Colonic mucosa (tissue), 4 donors: ENCODE measurements at places on chromosomes 7 and 10. TPM values are rescaled to one million over a fixed set of nuclear protein-coding genes. Genes with fewer than 3 reads are reported as not detected.
A peak's percentile ranks its signal among the peaks of the same experiment; 100 is the strongest.

FAM241B gene
- total RNA-seq: 4.5 TPM

SDK1 gene
- 2.6 TPM for total RNA-seq

MKX gene
- total RNA-seq: 0.10 TPM

AEBP1 gene
- total RNA-seq: 30.4 TPM

ERVW-1 gene
- total RNA-seq: not detected

TMEM270 gene
- not detected for total RNA-seq

PTPRZ1 gene
- total RNA-seq: 0.35 TPM

CH25H gene
- total RNA-seq: 1.7 TPM

SEMA3D gene
- 2.6 TPM for total RNA-seq

- no peak for DNase-seq
- H3K4me3 ChIP-seq: no peak overlapping the region
- H3K36me3 ChIP-seq: peaks cover 32% of the 10 kb centered on the region
- no peaks in the 10 kb centered on the region for H3K27me3 ChIP-seq
Observed at GRCh38 chr7:100091411-100092181, 2.8 kb downstream of the COPS6 start.

GRCh38 chr7:120677535-120677934, 180.4 kb downstream of the TSPAN12 start:
- no peak for DNase-seq
- no peaks in the 10 kb centered on the region for H3K27me3 ChIP-seq
- H3K36me3 ChIP-seq: no peaks in the 10 kb centered on the region
- H3K4me1 ChIP-seq: no peaks in the 10 kb centered on the region
- H3K4me3 ChIP-seq: no peak overlapping the region

DNA sequence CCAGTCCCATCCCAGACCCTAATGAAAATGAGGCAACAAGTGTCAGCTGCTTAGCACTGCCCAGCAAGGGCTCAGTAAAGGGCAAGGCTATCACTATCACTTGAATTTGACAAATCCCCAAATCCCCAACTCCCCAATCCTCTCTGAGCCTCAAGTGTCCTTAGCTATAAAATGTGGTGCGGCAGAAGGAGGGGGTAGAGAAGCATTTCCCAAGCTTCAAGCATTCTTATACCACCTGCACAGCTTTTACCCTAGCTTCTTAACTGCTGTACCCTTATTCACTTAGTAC, 41.6 kb downstream of the XPNPEP1 start:
- no peak overlapping the region for H3K4me3 ChIP-seq
- H3K4me1 ChIP-seq: no peaks in the 10 kb centered on the region
- no peak for DNase-seq

- no peak overlapping the region for H3K27ac ChIP-seq
- H3K4me1 ChIP-seq: no peaks in the 10 kb centered on the region
- H3K36me3 ChIP-seq: no peaks in the 10 kb centered on the region
- H3K27me3 ChIP-seq: no peaks in the 10 kb centered on the region
- H3K4me3 ChIP-seq: no peak overlapping the region
Observed at GRCh38 chr7:126436213-126436868, 816.4 kb downstream of the GRM8 start.

DNA sequence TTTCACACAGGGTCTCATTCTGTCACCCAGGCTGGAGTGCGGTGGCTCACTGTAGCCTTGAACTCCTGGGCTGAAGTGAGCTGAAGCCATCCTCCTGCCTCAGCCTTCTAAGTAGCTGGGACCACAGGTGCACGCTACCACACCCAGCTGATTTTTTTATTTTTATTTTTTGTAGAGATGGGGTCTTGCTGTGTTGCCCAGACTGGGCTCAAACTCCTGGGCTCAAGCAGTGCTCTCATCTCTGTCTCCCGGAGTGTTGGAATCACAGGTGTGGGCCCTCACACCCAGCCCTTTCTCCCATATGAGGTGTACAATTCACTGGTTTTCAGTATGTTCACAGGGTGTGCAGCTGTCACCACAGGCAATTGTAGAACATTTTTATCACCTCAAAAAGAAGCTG, 5.2 kb downstream of the INPP5A start:
- H3K27me3 ChIP-seq: no peaks in the 10 kb centered on the region
- no peak overlapping the region for H3K4me3 ChIP-seq
- H3K4me1 ChIP-seq: peaks cover 7% of the 10 kb centered on the region

GRCh38 chr10:15262036-15262713, 93.7 kb upstream of the NMT2 start:
- no peak overlapping the region for H3K27ac ChIP-seq
- no peaks in the 10 kb centered on the region for H3K4me1 ChIP-seq
- DNase-seq: peak; percentile 39
- H3K4me3 ChIP-seq: no peak overlapping the region

DNA sequence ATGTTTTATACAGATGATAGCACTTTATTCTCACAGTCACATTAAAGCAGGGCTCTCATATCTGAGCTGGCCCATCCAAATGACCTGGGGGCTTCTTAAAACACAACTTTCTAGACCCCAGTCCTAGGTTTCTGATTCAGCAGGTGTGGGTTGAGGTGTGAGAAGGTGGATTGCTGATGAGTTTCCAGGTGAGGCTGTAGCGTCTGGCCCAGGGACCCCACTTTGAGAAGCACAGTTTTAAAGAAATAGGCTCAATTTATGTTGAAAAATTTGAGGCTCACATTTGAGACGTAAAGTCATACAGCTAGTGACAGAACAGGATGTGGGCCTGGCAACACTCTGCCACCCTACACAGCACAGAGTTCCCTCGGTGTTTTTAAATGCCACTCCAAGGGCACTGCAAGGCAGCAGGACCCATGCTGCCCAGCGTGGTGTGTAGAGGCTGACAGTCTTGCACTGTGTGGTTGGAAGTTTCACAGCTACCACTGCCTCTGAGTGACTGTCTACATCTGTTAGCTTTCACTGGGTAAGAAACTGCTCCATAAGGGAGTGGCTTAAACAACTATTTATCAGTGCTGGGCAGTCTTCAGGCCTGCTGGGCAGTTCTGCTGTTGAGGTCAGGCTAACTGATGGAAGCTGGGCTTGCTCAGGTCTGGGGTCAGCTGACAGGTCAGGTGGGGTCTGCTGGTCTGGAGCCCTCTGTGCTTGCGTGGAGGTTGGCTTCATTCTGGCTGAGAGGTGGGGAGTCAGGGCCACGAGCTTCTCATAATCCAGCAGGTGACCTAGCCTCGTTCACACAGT, 319.7 kb downstream of the CXCL12 start:
- H3K27ac ChIP-seq: no peak overlapping the region
- no peak for DNase-seq
- no peak overlapping the region for H3K4me3 ChIP-seq
- H3K4me1 ChIP-seq: no peaks in the 10 kb centered on the region
- H3K36me3 ChIP-seq: no peaks in the 10 kb centered on the region
- H3K27me3 ChIP-seq: no peaks in the 10 kb centered on the region

- no peak for DNase-seq
- H3K27me3 ChIP-seq: no peaks in the 10 kb centered on the region
- no peak overlapping the region for H3K27ac ChIP-seq
- no peak overlapping the region for H3K4me3 ChIP-seq
Observed at GRCh38 chr10:35691522-35692236, 49.6 kb upstream of the FZD8 start.

- H3K36me3 ChIP-seq: no peaks in the 10 kb centered on the region
- no peak overlapping the region for H3K4me3 ChIP-seq
- H3K4me1 ChIP-seq: no peaks in the 10 kb centered on the region
- no peaks in the 10 kb centered on the region for H3K27me3 ChIP-seq
- H3K27ac ChIP-seq: no peak overlapping the region
Observed at GRCh38 chr7:113320419-113320818, 202.1 kb upstream of the SMIM30 start.

- no peaks in the 10 kb centered on the region for H3K4me1 ChIP-seq
- no peak overlapping the region for H3K27ac ChIP-seq
- DNase-seq: no peak
Observed at GRCh38 chr7:33916357-33917081, 11.2 kb downstream of the BMPER start.

DNA sequence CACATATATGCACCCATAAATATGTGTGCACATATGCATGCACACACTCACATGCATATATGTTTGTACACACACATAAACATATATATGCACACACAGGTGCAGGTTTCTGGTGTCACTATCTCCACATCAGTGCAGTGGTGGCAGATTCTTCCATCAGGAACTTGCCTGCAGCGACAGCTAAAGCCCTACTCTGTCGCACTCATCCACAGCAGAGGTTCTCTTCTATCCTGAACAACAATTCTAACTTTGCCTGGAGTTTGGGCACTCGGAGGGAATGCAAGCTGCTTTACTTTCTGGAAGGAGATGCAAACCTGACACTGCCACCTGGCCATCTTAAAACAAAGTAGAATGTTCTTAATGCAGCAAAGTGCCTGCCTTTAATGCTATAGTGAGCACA, 745.8 kb downstream of the GRID1 start:
- no peak overlapping the region for H3K4me3 ChIP-seq
- no peaks in the 10 kb centered on the region for H3K4me1 ChIP-seq
- peak overlapping the region; percentile 64 for H3K27ac ChIP-seq
- no peaks in the 10 kb centered on the region for H3K27me3 ChIP-seq
- no peak for DNase-seq

DNA sequence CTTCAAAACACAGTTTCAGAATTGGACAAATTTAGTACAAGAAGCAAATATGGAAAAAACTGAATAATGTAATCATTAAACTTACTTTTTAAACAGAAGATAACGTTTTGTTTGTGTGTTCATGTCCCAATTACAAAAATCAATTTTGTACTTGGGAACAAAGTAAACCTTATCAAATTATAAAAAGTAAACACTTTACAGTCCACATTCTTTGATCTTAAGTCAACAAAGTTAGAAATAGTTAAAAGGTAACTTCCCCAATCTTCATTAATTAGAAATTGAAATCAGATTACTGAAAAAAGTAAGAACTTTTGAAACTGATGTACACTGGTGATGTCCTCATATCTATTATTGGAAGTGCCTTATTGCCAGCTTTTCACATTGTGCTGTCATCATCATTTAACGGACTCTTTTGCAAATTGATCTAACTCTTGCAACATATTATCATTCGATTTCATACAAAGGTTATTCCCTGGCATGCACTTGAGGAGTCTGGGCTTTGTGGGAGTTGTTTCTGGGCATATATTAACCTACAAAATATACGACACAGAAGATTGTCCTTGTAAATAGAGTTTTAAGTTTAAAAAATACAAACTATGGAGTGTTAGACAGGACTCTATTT, 15.1 kb upstream of the CYP2E1 start:
- no peak overlapping the region for H3K4me3 ChIP-seq
- no peaks in the 10 kb centered on the region for H3K36me3 ChIP-seq
- H3K27ac ChIP-seq: no peak overlapping the region

- DNase-seq: peak; percentile 83
- no peaks in the 10 kb centered on the region for H3K27me3 ChIP-seq
- H3K27ac ChIP-seq: no peak overlapping the region
Observed at GRCh38 chr10:67779465-67780203, 58.4 kb downstream of the DNAJC12 start.

DNA sequence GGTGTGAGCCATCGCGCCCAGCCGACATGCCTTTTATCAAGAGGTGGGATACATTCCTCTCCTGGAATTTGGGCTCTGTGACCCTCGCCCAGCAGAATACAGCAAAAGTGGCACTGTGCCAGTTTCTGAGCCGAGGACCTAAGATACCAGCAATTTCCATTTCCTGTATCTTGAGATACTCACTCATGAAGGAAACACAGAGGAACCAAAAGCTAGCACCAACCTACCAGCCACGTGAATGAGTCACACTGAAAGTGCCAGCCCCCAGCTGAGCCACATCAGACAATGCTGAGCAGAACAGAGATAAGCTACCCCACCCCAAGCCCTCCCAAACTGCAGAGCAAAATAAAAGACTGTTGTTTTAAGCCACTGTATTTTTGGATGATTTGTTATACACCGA, 56.3 kb downstream of the CACUL1 start:
- no peak overlapping the region for H3K4me3 ChIP-seq
- no peaks in the 10 kb centered on the region for H3K36me3 ChIP-seq

DNA sequence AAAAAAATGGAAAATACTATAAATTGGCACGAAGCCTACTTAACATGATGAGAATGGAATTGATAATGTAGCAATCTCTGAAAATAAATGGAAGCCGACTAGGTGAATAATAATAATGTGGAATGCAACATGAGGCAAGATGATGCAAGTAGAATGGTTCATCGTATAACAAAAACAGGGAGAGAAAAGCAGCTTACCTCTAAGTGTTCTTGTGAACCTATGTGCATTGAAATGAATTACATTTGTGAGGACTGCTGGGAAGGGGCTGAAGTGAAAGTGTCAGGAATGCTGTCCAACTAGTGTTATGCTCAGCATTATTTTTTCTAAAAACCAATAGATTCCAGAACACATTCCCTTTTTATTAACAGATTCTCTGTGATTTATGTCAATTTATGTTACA, 440.6 kb upstream of the LRRN3 start:
- no peaks in the 10 kb centered on the region for H3K36me3 ChIP-seq
- no peak for DNase-seq
- H3K4me3 ChIP-seq: no peak overlapping the region
- no peaks in the 10 kb centered on the region for H3K27me3 ChIP-seq
- H3K4me1 ChIP-seq: no peaks in the 10 kb centered on the region
- no peak overlapping the region for H3K27ac ChIP-seq

GRCh38 chr7:39504963-39505362, 61.2 kb upstream of the YAE1 start:
- no peaks in the 10 kb centered on the region for H3K36me3 ChIP-seq
- H3K27me3 ChIP-seq: no peaks in the 10 kb centered on the region
- no peaks in the 10 kb centered on the region for H3K4me1 ChIP-seq

- peak; percentile 26 for DNase-seq
- no peak overlapping the region for H3K27ac ChIP-seq
- no peaks in the 10 kb centered on the region for H3K27me3 ChIP-seq
- peak overlapping the region; percentile 23 for H3K4me3 ChIP-seq
- H3K4me1 ChIP-seq: no peaks in the 10 kb centered on the region
Observed at GRCh38 chr7:138663725-138664710, 37.1 kb downstream of the SVOPL start.

DNA sequence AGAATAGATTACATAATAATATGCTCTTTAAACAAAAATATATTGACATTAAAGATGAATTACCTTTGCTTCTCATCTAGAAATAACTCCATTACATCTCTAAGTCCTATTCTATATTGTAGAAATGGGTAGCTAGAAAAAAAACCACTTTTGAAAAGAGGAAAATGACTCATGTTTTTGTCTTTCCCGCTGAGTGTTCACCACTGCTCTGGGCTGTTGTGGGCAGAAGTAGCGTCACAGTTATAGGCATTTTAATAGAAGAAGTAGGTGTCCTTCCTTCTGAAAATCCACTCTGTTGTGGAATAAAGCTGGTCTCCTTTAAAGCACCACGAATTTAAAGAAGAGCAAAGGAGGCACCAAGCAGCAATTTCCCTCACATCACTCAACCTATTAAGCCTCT, 117.6 kb upstream of the NFE2L3 start:
- H3K4me3 ChIP-seq: no peak overlapping the region
- DNase-seq: no peak
- no peaks in the 10 kb centered on the region for H3K4me1 ChIP-seq

DNA sequence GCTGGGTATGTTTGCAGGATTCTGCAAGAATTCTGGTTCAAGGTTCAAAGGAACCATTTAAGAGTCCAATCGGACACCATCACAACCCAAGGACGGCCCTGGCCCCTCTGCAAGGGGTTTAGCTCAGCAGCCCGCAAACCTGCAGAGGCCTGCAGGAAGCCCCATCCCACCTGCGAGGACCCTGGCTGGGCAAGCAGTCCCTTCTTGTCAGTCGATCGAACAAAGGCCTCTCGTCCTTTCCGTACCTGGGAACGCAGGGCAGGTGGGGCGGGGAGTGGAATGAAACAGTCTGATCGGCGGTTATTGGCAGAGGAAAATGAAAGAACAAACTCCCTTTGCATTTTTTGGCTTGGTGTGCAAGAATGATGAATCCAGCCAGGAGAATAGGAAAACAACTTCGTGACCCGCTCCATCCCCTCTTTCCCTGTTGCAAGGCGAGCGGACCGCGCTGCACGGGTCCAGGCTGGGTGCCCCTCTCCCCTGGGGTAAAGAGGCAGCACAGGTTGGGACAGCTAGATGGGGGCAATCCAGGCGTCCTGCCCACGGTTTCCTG, 73.7 kb downstream of the INSIG1 start:
- H3K27me3 ChIP-seq: peaks cover 64% of the 10 kb centered on the region
- peaks cover 18% of the 10 kb centered on the region for H3K4me1 ChIP-seq
- H3K4me3 ChIP-seq: no peak overlapping the region
- no peak overlapping the region for H3K27ac ChIP-seq
